Stimulated activated CD8-positive, alpha-beta memory T cell treated with anti-CD3 and anti-CD28 coated beads, Interleukin-7, amount 100 ng/mL, for 1 hour (primary cell): ENCODE measurements at places on chromosomes 3 and 15.

DNA sequence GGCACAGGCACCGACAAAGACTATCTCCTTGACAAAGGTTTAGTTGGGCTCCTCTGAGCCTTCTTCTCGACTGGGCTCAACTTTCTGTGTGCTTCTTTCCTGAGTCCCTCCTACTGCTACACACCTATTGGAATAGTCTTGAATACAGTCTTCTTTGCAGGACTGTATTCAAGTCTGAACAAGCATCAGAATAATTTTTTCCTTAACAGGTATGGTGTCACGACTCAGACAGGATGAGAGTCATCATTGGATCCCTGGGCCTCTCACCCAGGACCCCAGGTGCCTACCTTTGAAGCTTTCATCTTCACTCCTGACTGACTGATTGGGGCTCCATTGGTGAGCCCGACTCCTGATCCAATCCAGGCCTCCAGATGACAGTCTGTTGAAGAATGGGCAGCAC, 66.3 kb downstream of the CRYGS start:
- DNase-seq, result no peak

DNA sequence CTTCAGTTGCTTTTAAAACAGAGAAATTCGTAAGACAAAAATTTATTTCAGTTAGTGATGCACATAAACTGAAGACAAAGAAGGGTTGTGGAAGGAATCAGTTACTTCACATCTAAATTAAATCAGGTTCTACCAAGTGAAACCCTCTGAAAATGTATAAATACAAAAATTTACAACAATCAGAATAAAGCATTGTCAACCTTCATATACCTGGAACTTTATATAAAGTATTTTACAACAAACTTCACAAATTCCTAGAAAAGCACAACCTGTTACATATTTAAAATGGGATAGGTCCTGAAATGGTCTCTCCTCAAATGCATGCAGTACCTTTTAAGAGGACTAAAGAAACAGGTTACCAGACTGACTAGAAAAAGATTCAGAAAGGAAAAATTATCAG, 26.9 kb downstream of the ATOSA start:
- DNase-seq, result no peak

DNA sequence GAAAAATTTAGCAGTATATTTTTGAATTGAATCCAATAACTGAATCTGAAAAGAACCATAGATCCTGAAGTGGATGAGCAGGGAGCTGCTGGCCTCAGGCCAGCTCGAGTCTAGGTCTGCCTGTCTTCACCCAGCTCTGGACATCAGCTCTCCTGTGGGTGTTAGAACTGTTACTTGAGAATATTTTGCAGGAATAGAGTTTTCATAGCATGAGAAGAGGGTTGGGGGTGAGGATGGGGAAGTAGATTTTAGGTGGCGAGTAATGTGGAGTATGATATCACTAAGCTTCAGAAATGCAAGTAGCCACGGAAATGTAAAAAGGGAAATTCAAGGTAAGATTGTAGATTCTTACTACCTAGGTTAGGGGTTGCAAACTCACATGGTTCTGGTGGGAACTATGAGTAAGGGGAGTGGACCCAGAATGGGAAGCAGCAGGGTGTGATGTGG, 6.2 kb downstream of the RAB8B start:
- no peak for DNase-seq

DNA sequence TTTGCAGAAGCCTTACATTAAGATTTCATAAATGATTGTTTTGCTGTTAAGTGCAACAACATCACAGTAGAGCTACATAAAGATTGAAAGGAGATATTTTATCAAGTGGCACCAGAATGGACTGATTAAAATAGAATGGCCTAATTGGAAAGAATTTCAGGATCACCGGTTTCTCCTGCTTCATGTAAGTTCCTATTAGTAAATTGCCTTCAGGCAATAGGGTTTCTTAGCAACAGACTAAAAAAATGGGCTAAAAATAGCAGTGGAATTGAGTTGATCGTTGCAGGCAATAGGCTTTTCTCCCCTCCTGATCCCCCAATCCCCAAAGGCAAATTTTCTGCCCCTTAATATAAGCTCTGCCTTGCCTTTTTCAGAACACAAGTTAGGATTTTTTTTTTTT, 917 bp downstream of the LNP1 start:
- no peak for DNase-seq

DNA sequence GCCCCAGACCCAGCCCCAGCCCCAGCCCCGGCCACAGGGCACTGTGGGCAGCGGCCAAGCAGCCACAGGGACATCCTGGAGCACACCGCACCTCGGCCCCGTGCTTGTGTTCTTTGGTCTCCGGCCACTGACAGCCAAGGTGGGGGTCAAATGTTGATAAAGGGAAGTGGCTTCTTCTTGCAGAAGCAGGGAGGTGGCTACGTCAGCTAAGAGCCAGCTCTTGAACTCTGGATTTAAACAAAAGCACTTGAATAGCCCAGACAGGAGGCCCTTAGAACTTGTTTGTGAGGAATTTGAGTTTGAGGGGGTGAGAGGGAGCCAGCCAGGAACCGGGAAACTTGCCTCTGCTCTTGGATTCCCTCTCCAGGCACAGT, 135.8 kb upstream of the ABHD17C start:
- DNase-seq, result no peak

DNA sequence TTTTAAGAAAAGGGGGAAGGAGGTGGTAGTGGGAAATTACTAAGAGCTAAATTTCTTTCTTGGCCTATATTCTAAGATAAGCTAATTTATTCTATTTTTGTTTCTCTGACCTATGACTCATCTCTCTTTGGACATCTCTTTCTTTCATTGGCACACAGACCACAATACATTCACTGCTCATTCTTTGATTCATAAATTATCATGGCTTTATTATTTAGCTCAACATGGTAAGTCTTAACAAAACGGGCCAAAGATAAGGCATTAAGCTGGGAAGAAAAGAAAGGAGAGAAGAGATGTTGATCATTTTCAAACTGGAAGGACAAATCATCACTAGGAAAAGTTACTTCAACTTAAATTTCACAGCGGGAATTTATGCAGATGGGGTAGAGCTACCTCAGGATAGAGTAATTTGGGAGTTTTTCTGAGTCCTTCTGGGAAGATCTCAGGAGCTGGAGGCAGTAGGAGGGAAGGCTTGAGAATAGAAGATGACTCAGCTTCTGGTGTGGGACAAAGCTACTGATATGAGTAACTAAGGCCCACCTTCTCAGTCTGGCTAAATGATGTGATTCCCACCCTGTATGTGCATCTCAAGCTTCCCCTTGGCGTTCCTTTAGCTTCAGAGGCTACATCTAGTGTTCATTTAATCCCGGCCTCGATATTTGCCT, 7.5 kb upstream of the ALCAM start:
- DNase-seq, result no peak

GRCh38 chr3:127483902-127484591, 106.5 kb downstream of the TPRA1 start:
- DNase-seq, result no peak
